ENCODE measurements at places on chromosomes 7 and 10. TPM values are rescaled to one million over a fixed set of nuclear protein-coding genes. Genes with fewer than 3 reads are reported as not detected.

CALHM3 gene
- 0.50 TPM for total RNA-seq

UNCX gene
- not detected for total RNA-seq

UPK3BL2 gene
- 1.3 TPM for total RNA-seq

HYAL4 gene
- total RNA-seq: not detected

MYO1G gene
- 0.21 TPM for total RNA-seq

PVRIG gene
- not detected for total RNA-seq

CALML3 gene
- total RNA-seq: not detected

NEURL1 gene
- 0.75 TPM for total RNA-seq

SPDYE16 gene
- not detected for total RNA-seq
